ENCODE measurements at places on chromosomes 11 and 22. TPM values are rescaled to one million over a fixed set of nuclear protein-coding genes. Genes with fewer than 3 reads are reported as not detected.

DNA sequence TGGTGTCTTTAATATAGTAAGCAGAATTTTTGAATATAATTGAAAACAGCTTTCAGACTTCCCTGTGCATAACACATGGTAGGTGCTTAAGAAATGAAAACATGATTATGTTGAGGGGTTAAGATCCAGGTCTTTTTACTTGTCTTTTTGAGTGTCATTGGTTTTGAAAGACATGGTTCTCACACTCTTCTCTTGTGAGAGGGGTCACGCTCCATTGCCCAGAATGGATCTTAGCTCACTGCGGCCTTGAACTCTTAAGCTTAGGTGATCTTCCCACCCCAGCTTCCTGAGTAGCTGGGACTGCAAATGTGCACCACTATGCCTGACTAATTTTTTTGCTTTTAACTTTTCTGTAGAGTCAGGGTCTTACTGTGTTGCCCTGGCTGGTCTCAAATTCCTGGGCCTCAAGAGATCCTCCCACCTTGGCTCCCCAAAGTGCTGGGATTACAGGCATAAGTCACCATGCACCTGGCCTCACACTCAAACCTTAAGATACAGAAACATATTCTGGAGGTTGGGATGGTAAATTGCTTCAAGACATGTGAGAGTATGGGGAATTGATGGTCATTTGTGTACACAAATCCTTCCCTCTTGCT is 1.4 kb downstream of the SPCS2 start:
- no peak for DNase-seq

DNA sequence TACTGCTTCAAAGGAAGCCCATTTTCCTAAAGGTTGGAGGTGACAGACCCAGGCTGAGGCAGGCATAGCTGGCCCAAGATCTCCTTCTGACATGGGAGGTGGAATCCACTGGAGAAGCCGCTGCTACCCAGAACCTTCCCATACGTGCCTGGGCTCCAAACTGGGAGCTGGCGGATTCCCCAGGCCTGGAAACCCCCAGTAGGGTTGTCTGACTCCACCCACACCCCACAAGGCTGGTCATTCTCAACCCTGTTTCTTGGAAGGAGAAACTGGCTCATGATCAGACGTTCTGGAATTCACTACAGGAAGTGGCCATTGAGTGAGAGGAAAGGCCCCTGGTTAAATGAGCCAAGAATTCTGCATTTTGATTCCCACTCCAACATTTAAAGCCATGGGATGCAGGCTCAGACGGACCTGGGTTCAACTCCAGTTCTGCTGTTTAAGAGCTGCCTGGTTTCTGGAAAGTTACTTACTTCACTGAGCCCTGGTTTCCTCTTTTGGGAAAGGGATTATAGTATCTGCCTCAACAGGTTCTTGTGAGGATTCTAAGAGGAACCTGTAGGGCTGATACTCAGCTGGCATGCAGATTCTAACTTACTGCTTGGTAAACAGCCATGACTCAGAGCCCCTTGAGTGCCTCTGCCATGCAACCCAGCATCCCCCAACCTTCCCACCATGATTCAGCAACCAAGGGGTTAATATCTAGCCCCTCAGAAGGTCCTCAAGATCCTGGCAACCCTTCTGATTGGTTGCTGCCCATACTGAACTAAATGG is 19.4 kb upstream of the TSKU start:
- DNase-seq, result no peak

- no peak for DNase-seq
Observed at GRCh38 chr22:20514658-20515406, 7.4 kb downstream of the MED15 start.

Gene CSF2RB
- total RNA-seq, result 3.6 TPM

Gene RHOD
- total RNA-seq, result not detected

Gene C11orf87
- total RNA-seq, result not detected
